ENCODE measurements at places on chromosomes 12 and 14.

DNA sequence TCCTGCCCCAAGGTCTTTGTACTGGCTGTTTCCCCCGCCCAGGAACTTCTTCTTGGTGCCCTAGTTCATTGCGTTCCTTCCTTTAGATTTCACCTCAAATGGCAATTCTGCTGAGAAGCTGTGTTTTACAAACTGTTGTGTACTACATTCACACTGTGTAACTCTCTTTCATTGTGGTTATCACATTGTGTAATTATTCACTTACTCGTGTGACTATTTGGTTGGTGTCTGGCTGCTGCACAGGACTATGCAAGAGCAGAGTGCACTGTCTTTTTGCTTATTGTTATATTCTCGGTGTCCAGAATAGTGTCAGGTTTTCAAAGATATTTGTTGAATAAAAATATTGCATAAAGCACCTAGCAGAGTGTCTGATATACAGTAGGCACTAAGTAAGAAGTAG is 177.2 kb upstream of the PRICKLE1 start:
- DNase-seq = no peak

GRCh38 chr12:89468648-89469326 is 55.8 kb downstream of the GALNT4 start:
- no peak for DNase-seq

GRCh38 chr14:61578745-61579144 is 116.6 kb upstream of the HIF1A start:
- no peak for DNase-seq

GRCh38 chr12:104618691-104619090 is 161.9 kb downstream of the CHST11 start:
- no peak for DNase-seq

DNA sequence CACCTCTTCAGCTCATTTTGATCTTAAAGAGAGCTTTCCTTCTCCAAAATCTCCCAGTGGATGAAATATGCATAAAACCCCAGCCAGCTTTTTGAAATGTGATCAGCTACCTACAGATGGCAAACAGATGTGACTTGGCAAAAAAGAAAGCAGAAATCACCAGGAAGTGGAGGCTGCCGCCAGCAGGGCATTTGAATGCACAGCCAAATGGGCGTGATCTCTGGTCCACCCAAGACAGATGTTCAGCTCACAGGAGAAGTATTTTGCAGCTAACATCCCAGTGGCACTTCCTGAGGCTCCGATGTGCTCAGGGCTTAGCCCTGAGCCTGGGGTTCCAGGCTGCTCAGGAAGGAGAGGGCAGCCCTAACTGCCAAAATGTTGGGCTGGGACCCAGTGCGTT is 78.3 kb downstream of the LGMN start:
- DNase-seq = peak; percentile 97

DNA sequence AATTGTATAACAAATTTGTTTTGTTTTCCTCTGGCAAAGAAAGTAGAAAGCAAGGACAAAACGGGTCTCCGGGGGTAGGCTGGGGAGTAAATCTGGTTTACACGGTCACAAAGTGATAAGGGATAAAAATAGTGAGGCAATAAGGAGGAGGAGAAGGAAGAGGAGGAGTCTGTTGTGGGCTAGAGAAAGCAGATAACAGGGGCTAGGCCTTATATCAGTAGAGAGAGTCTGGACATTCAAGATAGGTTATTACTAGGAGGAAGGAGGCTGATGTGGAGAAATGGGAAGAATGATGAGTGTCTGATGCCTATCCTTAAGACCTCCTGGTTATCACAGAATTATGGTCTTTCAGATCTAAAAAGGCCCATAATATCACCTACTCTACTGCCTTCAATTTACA is 83.2 kb upstream of the SSTR1 start:
- DNase-seq = no peak

DNA sequence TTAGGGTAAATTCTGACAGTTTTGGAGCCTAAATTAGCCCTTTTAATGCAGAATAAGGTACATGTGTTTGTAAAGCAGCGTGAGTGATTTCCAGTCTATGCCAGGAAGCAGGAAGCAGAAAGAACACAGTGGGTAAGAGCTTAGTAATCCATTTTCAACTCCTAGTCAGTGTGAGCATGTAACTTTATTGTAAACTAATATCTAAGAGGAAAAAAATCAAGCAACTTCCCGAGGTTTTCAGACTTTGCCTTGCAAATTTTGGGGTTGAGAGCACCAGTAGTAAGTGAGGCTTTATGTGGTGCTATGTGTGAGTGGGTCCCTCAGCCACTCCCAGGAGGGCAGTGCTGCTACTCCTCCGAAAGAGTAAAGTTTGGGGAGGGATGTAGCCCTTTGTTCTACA is 2.9 kb downstream of the CIPC start:
- DNase-seq = no peak

- no peak for DNase-seq
Measured at GRCh38 chr14:79438696-79439342, 772.5 kb downstream of the DIO2 start.

DNA sequence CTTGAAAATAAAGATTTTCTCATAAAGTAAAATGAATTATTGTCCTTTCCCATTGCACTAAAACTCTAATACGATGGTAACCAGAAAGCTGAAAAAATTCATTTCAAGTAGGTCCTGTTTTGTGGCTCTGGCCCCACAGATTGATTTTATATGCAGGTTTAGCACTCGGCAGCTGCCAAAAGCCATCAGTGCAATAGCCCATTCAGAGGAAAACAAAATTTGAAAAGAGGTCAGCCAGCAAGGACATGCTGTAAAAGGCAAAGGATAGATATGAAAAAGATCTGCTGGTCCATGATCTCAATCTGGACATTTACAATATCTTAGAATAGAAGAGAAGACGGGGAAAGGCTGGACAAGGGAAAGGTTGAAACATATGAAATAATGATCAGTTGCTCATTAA is 414.8 kb upstream of the NOVA1 start:
- DNase-seq = no peak

All from AG10803 (cell line).